Trophoblast cell (in vitro differentiated cells and primary cell): ENCODE measurements at places on chromosomes 4 and X.

DNA sequence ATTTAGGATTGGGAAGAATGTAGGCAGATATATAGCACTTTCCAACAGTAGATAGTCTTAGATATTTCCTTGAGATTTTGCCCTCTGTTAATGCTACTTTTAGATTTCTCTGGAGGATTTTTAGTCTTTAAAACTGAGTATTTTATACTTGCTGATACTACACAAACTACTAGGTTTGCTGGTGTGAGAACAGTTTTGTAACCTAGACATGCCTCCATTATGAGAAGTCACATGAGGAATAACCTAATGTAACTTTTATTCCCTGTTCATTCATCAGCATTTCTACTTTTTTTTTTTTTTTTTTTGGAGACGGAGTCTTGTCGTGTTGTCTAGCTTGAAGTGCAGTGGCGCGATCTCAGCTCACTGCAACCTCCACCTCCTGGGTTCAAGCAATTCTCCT is 137.2 kb downstream of the RAPGEF2 start:
- DNase-seq, result no peak

DNA sequence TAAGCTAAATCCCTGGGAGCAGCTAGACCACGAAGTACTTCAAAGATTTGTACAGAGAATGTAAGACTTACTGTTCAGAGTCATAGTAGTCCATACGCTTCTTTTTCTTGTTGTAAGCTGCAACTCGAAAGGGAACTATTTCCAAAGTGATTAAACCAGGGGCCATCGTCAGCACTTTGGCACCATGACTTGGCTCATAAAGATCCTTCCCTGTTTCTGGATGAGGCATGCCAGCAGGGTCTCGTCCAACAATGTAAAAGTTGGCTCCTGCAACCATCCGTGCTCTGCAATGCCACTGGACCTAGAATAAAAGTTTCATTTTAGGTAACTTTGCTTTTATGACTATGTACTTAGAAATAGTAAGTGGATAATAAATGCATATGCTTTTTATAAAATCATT is 88.5 kb downstream of the PAPSS1 start:
- no peak for DNase-seq

DNA sequence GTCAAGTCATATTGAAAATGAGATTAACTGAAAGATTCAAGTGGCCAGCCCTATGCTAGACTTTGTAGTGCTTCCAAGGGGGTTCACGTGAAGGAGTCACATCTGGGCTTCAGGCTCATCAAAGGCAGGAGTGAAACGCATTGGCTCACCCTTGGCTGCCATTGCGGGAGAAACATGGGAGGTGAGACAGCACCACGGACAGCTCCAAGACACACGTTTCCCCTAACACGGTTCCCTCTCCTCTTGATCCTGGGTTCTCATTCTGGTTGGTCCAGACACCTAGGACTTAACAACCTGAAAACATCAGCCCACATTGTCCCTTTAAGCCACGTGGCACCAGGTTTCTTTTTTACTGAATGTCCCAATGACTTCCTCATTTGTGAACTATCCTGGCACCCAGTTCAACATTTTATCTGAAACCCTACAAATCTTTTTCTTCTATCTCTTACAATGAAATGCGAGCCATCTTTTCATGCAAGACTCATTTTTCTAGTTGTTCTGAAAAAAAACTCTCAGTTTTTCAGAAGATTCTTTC is 279.0 kb upstream of the VCX3A start:
- no peak for DNase-seq

- DNase-seq, result no peak
These were observed 28.4 kb upstream of the NDST3 start for GRCh38 chr4:118005883-118006282.
